CD4-positive, alpha-beta T cell treated with Interleukin-4 for 1 hour (primary cell): ENCODE measurements at places on chromosomes 4 and X.
A peak's percentile ranks its signal among the peaks of the same experiment; 100 is the strongest.

DNA sequence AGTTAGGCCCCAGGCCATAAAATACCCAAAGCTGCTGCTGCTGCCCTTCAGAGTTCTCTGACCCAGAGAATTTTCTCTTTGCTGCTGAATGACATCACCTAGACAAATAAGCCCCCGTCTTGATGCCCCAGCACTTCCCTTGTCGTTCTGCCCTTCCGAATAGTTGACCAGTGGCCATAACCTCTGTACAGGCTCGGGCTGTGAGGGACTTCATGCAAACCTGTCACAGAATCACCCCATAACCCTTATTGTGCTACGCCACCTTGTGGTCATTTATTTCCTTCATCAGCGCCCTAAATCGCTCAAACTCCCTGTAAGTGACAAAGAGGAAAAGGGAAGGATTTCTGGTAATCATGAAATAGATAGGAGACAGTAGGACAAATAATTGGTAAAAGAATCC lies 18.8 kb downstream of the SPACA5 start:
- DNase-seq: peak; percentile 50

- no peak for DNase-seq
Measured at GRCh38 chr4:183801457-183802165, 103.5 kb upstream of the STOX2 start.

- DNase-seq: no peak
Measured at GRCh38 chr4:85632981-85633380, 158.0 kb downstream of the ARHGAP24 start.

GRCh38 chr4:26723216-26723615 lies 137.4 kb upstream of the STIM2 start:
- DNase-seq: peak; percentile 50

DNA sequence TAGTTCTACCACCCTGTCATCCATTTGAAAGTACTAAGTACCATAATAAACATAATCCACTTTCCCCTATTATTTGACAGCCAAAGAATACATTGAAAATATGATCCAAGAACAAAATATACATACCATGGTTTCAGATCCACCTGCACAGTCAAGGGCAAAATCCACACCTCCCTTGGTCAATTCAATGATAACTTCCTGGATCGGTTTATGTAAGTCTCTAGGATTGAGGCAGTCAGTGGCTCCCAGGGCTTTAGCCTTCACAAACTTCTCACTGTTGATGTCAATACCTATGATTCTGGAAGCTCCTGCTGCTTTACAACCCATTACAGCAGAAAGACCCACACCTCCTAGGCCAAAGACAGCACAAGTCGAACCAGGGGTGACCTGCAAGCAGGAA lies 12.7 kb downstream of the ADH4 start:
- no peak for DNase-seq

DNA sequence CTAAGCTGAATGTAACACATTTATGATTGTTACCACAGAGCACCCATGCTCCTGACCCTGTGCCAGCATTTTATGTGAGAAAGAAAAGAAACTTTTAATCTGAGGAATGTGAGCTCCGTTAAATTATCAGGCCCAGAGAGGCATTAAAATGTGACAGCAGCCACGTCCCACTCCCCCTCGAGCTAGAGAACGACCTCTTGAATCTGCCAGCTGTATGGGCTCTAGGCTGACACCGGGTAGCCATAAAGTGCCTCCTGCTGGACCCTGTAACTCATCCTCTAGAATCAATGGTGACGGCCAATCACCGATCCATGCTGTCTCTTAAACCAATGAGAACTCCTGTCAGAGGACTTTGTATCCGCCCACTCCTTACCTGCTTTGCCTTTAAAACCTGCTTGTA lies 110.2 kb upstream of the ADRA2C start:
- no peak for DNase-seq

DNA sequence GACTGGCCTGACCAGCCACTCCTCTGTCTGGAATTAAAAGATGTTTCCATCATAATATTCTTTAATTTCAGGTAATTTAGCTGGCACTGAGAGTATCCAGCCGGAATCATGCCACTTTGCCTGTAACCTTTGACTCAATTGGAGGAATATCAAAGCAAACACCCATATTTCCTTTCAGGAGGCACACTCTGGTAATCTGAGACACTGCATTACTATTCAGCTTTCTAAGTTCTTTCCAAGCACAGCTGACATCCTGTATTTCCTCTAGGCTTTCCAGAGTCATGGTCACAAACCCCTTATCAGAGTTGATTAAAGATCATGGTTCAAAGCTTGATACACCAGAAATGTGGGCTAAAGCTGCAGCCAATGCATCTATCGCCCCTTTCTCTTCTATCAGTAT lies 29.3 kb downstream of the INTS12 start:
- DNase-seq: no peak

GRCh38 chrX:111831343-111831742 lies 44.6 kb upstream of the TRPC5OS start:
- no peak for DNase-seq

DNA sequence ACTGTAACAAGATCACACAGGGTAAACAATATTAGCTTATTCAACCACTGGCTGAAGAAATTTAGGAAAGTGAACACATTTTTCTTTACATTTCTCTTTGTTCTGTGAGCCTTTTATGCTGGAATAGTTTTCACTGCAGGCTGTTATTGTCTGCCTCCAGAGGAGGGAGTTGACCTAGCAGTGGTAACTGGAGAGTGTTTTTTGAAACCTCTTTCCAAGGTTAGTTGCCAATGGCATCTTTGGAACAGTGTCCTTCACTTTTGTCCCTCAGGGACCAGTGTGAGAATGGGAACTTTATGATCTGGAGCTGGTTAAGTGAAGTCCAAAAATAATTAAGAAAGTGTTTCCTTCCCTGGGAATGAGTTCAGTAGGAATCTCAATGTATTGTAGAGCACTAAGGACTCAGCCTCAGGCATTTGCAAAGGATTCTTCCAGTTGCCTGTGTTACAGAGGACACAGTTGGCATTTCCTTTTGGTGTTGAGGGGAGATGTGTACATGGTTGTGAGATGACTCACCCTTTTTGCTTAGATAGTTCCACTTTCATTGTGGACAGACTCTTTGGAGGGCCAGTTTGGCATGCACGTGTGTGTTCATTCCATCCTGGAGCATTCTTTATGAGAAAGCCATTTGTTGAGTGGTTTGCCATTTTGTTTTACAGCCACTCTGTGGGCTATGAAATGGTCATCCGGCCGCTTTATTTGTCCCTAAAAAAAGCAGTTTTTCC lies 61.3 kb downstream of the AR start:
- no peak for DNase-seq

- DNase-seq: no peak
Measured at GRCh38 chr4:150061086-150061776, 17.0 kb upstream of the DCLK2 start.

- no peak for DNase-seq
Measured at GRCh38 chrX:14026121-14026520, 3.6 kb downstream of the GEMIN8 start.
